ENCODE measurements at places on chromosomes 2 and 18.

GRCh38 chr2:10525573-10526265, 77.6 kb upstream of the ODC1 start:
- DNase-seq, result no peak

GRCh38 chr2:54939446-54940118, 110.7 kb downstream of the RTN4 start:
- no peak for DNase-seq

DNA sequence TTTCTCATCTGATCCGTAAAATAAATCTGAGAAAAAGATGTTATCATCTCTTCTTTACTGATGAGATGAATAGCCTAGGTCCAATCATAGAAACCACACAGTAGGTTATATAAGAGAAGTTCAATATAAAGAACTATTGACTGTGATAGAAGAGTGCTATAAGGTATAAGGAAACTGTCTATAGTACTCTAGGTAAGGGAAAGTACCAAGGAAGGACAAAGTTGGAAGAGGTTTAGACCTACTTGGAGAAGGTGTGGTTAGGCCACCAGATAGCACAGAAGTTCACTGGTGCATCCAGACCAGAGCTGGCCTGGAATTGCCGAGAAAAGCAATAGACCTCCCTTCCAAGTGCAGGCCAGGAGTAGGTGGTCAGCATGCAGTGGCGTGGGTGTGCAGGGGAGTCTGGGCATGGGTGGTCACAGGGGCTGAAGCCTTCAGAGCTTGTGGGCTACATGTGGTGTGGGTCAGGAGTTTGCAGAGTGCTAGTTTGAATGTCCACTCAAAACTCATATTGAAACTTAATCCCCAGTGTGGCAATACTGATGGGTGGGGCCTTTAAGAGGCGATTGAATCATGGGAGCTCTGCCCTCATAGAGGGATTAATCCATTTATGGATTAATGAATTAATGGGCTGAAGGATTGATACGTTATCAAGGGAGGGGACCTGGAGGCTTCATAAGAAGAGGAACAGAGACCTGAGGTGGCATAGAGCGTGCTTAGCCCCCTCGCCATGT, 86.3 kb downstream of the ALPK2 start:
- no peak for DNase-seq

GRCh38 chr2:32925283-32925815, 21.4 kb upstream of the LTBP1 start:
- no peak for DNase-seq

GRCh38 chr2:21042958-21043743, 722 bp downstream of the APOB start:
- peak; percentile 55 for DNase-seq

DNA sequence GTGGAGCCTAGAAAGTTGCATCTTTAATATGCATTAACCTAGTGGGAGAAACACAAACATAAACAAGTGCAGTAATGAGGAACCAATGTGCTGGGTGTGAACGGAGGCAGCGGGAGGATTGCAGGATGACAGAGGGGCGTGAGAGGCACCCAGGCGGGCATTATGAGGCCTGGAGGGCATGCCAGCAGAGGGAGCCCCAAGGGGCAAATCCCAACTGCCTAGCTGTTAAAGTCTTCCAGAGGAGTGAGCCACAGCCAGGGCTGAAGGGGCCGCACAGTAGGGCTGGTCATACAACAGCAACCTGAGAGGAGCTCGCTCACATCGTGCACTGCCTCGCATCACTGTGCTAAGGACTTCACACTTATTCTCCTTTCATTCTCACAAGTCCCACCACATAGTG, 13.3 kb upstream of the PRELID3A start:
- DNase-seq, result peak; percentile 23

DNA sequence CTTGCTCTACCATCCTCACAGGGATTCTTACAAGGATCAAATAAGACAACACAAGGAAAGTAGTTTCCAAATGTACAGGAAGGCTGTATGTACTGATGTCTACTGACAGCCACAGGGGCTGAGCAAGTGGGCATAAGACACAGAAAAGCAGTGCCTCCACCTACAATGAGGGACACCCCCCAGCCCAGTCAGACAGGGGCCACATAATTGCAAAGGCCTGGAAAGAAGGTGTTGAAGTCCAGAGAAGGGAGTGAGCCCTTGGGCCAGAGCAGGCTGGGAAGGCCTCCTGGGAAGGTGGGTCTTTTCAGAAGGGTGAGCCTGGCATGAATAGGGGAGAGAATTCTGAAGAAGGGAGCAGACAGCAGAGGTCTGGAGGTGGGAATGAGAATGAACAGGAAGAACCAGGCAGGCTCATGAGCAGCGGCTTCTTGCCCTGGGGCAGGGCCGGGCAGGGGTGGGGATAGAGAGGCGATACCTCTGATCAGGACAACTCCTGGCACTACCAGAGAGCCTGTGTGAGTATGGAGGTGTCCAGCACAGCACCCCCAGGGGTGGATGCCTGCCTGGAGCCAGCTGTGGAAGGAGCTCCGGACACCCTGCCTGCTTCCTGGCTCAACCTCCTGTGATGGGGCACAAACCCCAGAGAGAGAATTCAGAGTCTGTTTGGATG, 30.1 kb downstream of the HS1BP3 start:
- DNase-seq, result no peak

DNA sequence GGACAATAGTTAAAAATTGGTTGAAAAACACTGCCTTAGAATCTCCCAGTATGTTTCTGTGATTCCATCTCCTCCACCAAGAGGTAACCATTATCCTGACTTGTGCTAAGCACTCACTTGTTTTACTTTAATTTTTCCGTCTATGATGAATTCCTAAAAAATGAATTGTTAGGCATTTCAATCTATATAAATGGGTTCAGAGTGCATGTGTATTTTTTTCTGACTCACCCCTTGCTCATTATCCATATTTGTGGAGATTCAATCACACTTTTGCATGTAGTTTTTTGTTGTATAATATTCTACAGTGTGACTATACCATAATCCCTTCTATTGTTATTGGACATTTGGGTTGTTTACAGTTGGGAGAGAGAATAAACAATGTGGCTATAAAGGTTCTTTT, 1.3 kb downstream of the NDUFB3 start:
- no peak for DNase-seq

DNA sequence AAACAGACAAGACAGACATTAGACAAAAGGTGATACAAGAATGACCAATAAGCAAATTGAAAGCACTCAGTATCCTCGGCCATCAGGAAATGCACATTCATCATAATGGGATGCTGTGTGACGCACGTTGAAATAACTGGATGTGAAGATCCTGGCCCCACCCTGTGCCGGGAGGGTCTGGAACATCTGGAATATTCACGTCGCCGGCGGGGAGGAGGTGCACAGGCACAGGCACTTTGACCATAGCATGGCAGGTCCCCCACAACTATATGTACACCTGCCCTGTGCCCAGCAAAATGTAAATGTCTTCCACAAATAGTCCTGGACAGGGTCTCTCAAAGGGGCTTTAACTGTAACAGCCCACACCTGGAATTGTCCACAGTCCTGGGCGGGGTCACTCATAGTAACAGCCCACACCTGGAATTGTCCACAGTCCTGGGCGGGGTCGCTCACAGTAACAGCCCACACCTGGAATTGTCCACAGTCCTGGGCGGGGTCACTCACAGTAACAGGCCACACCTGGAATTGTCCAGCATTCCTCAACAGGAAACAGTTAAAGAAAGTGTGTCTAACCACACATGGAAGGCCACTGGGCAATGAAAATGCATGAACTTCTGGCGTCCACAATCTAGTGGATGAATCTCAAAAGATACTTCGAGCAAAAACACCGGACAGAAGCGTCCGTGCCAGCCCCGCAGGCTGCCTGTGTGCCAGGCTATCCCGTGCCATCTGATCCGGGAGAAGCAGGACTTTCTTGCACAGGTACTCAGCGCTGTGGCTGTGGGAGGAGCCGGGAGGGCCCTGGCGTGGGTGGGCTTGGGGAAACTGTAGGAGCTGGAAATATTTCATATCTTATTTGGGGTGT, 113.4 kb downstream of the RTP5 start:
- DNase-seq, result no peak

- DNase-seq, result no peak
Observed at GRCh38 chr2:177471990-177472389, 79.4 kb downstream of the AGPS start.

DNA sequence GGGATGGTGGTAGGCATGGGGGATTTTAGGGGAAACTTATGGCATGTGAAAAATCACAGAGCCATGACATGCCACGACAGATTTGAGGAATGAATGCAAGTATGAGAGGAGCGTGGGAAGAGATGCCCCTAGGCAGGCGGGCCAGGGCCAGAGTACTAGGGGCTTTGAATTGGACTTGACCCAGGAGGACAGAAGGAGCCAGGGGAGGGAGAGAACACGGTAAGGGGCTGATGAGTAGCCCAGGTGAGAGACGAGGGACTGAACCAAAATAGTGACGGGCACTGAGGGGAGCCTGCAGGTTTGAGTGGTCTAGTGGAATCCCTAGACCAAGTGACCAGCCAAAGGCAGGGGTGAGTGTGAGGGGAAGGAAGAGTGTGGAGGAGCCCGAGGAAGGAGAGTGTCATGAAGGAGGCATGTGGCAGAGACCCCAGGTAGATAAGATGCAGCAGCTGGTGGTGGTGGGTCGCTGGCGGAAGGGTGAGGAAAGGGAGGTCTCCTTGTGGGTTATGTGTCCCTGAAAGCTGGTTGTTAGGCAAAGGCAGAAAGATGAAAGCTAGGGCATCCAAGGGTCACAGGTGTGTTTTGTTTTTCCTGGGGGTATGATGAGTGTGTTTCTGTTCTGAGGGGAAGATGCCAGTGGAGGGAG, 48.7 kb downstream of the ZBTB7C start:
- no peak for DNase-seq

- no peak for DNase-seq
Observed at GRCh38 chr2:38113051-38113450, 37.1 kb upstream of the CYP1B1 start.

- DNase-seq, result no peak
Observed at GRCh38 chr2:122545821-122546220, 790.4 kb downstream of the TSN start.

DNA sequence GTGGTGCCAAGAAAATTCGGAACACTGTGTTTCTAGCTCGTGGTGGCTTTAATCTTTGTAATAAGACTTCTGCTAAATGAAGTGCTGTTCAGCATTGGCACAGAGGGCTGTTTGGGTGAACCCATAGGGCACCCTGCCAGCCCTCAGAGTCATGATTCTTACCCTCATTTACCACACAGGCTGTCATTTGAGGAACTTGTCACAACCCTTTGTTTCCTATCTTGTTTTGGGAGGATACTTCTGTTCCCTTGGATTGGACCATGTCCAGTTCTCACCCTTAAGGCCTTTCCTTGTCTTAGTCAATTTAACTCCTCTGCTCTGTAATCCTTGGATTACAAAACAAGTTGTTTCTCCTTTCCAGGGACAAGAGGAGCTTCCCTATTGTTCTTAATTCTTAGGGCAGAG, 225.7 kb downstream of the MTX2 start:
- no peak for DNase-seq

DNA sequence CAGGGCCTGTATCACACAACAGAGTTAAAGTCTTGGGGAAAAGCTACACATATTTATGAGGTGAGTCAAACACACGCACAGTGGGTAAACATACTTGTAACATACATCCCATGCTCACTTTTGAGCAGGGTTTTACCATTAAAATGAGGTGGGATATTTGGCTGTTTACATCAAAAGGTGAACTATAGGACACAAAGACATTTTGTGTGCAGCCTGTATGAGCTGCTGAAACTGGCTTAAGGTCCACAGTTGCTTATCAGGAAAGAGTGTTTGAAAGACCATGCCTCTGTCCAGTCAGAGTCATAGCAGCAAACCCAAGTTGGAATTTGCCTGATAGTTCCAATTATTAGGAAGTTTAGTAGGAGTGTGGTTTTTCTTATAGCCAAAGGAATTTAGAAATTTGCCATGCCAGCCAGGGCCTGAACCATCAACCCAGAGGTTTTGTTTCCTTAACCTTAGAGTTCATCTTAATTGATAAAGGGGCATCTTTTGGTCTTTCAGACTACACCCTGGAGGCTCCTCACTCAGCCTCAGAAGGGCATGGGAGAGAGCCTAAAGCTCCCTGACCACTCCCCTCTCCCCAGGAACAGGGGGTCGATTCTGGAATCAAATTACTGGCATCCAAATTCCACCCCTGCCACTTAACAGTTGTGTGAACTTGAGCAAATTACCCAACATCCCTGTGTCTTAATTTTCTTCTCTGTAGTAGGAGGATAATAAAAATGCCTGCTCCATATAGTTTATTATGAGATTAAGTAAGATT, 29.9 kb upstream of the L3MBTL4 start:
- no peak for DNase-seq

GRCh38 chr2:32946314-32947075, at the start of gene LTBP1:
Gene LTBP1, plus strand, starts transcription at chr2:32946953. Its CDS starts 372 bp downstream, at chr2:32947325.
- peak; percentile 70 for DNase-seq

GRCh38 chr2:239569401-239570090, 168.7 kb upstream of the HDAC4 start:
- no peak for DNase-seq

- DNase-seq, result no peak
Observed at GRCh38 chr18:12092398-12093229, 1.0 kb upstream of the ANKRD62 start.

GRCh38 chr2:76812156-76812555, 710.0 kb downstream of the LRRTM4 start:
- DNase-seq, result no peak

DNA sequence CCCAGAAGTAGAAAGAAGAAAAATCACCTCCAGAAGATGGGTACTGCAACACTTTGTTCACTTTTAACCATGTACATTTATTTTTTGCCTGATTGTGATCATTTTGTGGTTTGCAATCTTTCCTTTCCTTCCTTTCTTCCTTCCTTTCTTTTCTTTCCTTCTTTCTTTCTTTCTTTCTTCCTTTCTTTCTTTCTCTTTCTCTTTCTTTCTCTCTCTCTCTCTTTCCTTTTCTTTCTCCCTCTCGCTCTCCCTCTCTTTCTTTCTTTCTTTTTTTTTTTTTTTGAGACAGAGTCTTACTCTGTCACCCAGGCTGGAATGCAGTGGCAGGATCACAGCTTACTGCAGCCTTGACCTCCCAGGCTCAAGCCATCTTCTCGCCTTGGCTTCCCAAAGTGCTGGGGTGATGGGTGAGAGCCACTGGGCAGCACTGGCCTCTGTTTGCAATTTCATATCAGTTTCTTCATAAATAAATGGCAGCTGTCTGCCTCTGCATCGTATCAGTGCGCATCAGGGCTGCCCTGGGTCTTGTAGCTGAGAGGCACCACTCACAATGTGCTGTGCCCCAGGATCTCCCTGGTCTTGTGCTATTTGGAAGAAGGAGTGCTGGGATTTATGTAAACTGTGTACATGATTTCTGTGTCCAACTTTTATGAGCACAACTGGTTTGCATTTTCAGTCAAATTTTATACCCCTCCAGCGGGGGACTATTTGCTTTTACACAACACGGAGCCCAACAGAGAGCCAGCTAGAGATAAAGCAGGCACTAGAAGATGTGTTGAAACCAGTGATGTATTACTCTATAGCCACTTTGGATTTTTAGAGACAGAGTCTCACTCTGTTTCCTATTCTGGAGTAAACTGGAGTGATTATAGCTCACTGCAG, 6.9 kb upstream of the LIMS2 start:
- no peak for DNase-seq

- no peak for DNase-seq
Observed at GRCh38 chr18:23631746-23632145, 31.0 kb downstream of the ANKRD29 start.

DNA sequence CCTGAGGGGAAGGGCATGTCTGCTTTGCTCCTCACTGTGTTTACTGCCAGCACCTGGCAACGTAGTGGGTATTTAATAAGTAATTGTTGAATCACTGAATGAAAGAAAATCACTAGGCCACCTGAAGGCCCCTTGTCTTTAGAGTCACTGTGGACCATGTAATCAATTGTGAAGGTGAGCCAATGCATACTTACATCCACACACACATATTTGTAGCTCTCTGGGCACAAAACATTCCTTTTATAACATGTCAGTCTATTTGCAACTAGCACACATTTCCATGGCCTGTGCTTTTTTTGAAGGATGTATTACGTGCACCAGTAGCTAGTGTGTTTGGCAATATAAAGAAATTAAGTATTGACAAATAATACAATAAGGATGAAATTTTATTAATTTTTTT, 11.2 kb downstream of the ATP8B1 start:
- DNase-seq, result no peak

Measured in activated CD4-positive, alpha-beta memory T cell treated with anti-CD3 and anti-CD28 coated beads, Interleukin-2, amount 10 ng/mL, durations not matched to agents 7 days and 5 days (primary cell).